ENCODE measurements at places on chromosomes 4 and X.

- H3K4me3 ChIP-seq, result no peak overlapping the region
- no peaks in the 10 kb centered on the region for H3K36me3 ChIP-seq
- DNase-seq, result no peak
- peaks cover 6% of the 10 kb centered on the region for H3K27me3 ChIP-seq
Measured at GRCh38 chrX:64427787-64428186, 32.5 kb upstream of the MTMR8 start.

DNA sequence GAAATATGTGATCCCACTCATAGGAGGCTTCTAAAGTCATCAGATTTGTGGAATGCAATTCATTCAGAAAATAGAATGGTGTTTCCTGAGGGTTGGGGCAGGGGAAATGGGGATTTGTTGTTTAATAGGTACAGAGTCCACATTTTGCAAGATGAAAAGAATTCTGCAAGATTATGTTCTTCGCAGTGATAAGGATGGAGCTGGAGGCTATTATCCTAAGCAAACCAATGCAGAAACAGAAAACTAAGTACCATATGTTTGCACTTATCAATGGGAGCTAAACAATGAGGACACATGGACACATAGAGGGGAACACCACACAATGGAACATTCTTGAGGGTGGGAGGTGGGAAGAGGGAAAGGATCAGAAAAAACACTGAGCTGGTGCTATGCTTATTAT, 144.3 kb upstream of the NLGN4X start:
- no peaks in the 10 kb centered on the region for H3K4me1 ChIP-seq
- peaks cover 12% of the 10 kb centered on the region for H3K27me3 ChIP-seq
- DNase-seq, result no peak

DNA sequence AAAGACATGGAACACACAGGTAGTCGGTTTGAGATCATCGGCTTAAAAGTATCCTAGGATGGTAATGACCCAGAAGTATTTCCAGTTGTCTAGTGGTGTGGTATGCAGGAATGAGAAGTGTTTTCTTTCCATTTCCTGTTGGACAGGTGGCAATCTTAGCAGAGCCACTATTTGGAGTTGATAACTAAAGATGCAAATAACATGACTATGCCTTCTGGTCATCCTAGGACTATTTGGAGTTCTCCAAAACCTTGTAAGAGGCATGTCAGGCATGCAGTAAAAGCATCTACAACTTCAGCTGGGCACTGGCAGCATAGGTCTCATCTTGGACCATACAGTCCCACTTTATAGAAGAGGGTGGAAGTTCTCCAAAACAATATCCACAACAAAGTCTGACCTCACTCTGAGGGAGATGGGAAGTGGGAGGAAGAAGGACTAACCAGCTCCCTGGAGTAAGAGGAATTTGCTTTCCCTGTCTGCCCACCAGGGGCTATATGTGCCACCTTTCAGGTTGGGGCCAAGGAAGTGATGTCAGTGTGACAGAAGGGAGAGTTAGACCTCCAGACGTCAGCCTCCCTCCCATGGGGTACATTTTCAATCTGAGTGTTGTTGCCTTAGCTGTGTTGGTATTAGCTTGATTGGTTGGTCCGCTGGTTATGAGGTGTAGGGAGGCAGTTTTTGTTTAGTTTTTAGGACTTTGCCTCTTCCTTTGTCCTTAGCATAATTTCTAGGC, 101.2 kb upstream of the MYOZ2 start:
- no peaks in the 10 kb centered on the region for H3K36me3 ChIP-seq
- H3K4me3 ChIP-seq, result no peak overlapping the region
- no peaks in the 10 kb centered on the region for H3K4me1 ChIP-seq
- no peak for DNase-seq
- H3K27ac ChIP-seq, result peak overlapping the region; percentile 15

- H3K36me3 ChIP-seq, result no peaks in the 10 kb centered on the region
- H3K4me1 ChIP-seq, result no peaks in the 10 kb centered on the region
- H3K27me3 ChIP-seq, result peaks cover 5% of the 10 kb centered on the region
- H3K27ac ChIP-seq, result no peak overlapping the region
- H3K4me3 ChIP-seq, result no peak overlapping the region
- no peak for DNase-seq
Measured at GRCh38 chrX:143934542-143934941, 50.7 kb downstream of the UBE2NL start.

DNA sequence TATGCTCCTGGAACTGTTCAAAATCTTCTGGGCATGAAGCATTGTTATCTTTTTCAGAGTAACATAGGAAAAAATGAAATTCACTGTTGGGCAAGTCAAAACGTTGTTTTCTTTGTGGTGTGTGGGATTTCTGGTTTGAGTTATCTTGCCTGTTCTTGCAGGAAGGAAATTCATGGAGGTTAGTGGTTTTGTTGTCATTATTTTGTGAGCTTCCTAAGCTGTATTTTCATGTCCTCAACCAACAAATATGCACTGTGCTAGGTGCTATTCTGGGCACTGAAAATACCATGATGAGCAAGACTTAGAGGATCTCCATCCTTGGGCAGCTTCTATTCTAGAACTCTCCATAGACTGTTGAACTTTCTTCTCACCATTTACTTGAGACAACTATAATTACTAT, 16.9 kb downstream of the SPINK2 start:
- no peak for DNase-seq
- no peaks in the 10 kb centered on the region for H3K4me1 ChIP-seq
- H3K4me3 ChIP-seq, result no peak overlapping the region
- no peaks in the 10 kb centered on the region for H3K27me3 ChIP-seq
- no peak overlapping the region for H3K27ac ChIP-seq
- H3K36me3 ChIP-seq, result no peaks in the 10 kb centered on the region

DNA sequence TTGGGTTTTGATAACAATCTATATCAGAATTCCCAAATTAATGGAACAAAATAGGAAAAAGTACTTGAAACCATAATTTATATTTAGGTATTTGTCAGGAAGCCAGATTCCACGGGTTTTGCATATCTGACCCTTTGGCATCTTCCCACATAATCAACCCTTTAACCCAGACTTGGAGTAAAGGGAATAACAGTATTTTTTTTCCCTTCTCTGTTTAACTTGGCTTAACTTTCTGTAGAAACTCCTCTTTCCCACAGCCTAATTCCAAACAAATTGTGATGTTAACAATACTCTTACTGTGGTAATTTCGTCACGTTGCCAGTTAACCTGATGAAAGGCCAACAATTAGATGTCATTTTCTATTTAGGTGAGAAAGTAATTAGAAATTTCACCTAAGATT, 49.4 kb upstream of the GUCY1A1 start:
- H3K36me3 ChIP-seq, result no peaks in the 10 kb centered on the region
- H3K27ac ChIP-seq, result peak overlapping the region; percentile 51
- no peaks in the 10 kb centered on the region for H3K27me3 ChIP-seq
- H3K4me3 ChIP-seq, result no peak overlapping the region

- no peaks in the 10 kb centered on the region for H3K36me3 ChIP-seq
- no peak overlapping the region for H3K4me3 ChIP-seq
- no peaks in the 10 kb centered on the region for H3K27me3 ChIP-seq
- no peak for DNase-seq
Measured at GRCh38 chrX:38704146-38704882, 96.9 kb upstream of the MID1IP1 start.

Measured in breast epithelium (tissue), 4 donors.